ENCODE measurements at places on chromosomes 7 and 10.

- no peak for DNase-seq
Observed at GRCh38 chr10:123004298-123004697, 4.3 kb downstream of the IKZF5 start.

DNA sequence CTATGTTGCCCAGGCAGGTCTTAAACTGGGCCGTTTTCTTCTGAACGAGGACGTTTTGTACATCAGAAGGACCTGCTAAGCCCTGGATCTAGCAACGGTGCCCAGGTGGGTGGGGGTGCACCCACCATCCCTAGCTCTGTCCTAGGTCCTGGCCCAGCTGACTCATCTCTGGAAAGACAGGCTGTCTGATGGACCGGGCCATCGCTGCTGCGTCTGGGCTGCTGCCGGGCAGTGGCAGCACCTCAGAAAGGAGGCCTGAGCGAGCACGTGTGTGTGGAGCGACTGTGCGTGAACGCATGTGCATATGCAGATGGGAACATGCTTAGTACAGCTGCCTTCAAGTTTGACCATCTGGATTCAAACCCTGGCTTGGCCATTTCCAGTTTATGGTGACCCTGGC lies 7.3 kb upstream of the ELFN1 start:
- DNase-seq = no peak

DNA sequence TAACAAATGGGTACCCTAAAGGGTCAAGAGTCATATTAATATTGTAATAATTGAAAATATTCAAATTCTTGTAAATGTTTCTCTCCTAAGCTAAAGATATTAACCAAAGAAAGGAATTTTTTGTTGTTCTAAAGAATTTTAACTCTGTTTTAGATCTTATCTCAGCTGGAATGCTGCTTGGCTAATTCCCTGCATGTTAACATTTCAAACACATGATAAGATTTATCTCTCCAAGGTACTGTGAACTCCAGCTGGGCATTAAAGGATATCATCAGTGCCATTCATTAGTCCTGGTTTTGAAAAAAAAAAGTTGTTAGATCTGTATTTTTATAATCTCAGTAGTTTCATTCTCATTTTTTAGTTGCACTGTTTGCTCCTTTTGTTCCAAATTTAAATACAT lies 76.9 kb downstream of the MAPK8 start:
- DNase-seq = no peak

DNA sequence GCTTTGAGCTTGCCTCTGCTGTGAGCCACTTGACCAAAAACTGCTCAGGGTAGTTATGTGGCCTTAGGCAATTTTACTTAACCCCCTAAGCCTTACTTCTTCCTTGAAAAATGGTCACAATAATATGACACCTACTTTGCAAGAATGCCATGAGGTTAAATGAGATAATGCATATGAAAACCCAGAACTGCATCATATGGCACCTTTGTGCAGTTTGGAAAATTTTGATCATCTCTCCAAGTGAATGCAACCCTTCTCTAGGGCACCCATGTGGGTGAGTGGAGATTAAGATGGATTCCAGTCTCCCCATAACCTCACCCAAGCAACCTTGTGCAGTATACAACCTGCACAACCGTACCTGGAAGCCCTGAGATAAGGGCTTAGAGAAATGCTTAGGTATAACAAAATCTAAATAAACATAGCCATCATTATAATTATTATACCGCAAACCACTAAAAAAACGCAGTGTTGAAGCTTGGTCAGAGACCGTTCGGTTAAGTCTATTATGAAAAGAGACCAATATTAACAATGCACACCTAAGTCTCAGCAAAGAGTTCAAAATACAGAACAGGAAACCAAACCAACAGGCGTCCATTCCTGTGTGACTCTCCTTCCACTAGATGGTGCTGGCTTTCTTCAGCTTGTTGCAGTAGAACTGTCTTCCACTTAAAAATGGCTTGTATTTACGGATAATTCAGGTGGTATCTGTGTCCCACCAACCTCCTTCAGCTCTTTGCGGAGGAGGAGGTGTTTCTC lies 21.0 kb upstream of the ASB15 start:
- peak; percentile 23 for DNase-seq

- no peak for DNase-seq
Observed at GRCh38 chr10:53088961-53089360, 316.4 kb upstream of the MBL2 start.

DNA sequence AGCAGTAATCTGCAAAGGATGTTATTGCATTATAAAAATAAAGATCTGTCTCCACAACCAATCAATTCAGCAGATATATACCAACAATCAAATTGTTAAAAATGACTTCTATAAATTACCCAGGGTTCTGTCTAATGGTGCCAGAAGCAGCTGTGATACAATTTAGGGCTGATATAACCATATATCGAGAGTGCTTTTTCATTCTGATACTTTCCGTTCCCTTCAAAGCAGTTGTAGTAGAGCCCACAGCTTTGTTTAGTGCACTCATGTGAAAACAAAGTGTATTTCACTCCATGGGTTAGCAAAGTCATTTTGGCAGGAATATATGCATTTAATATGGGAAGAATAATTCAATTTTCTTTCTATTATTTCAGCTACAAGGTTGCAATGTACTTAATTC lies 83.1 kb upstream of the CHCHD3 start:
- no peak for DNase-seq

GRCh38 chr10:46298477-46299285 lies 11.9 kb downstream of the ANTXRL start:
- no peak for DNase-seq

DNA sequence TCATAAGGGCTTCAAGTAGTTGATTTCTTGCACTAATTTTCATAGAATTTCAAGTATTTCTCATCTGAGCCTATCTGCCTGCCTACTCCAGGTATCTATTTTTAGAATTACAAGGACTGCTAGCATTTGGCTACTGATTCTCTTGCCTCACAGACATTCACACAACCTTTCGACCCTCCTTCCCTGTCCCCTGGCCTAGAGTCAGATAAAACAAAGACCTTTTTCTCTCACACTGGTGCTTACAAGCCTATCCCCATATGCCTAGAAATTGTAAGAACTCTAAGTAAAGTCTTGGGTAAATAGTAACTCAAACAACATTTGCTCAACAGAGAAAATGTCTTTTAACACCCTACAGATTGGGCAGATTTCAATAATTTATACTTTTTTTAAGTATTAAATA lies 6.3 kb downstream of the GPAM start:
- DNase-seq = no peak

DNA sequence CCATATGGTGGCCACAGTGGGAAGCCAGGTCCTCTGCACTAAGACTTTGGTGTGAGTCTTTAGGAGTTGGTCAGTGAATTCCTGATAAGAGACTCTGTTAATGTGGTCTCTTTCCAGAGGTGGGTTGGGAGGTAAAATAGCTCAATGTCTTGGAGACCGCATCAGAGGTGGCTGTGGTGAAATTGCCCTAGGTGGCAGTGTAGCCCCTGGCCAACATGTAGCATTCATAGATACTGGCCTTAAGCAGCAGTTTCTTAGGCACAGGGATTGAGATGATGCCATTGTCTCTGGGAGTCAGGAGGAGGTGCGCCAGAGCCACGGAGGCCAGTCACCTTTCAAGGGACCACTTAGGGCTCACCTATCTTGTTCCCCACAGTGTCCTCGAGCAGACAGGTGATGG lies 202.8 kb downstream of the CREB5 start:
- no peak for DNase-seq

- DNase-seq = no peak
Observed at GRCh38 chr7:140059273-140060242, 3.2 kb downstream of the PARP12 start.

GRCh38 chr7:41492603-41493002 lies 210.3 kb downstream of the INHBA start:
- DNase-seq = no peak

GRCh38 chr7:135262623-135263320 lies 29.1 kb downstream of the STRA8 start:
- DNase-seq = no peak

GRCh38 chr10:73263693-73264347 lies 11.4 kb upstream of the MRPS16 start:
- no peak for DNase-seq
